Hematopoietic multipotent progenitor cell treated with erythropoietin and hydrocortisone succinate and interleukin-3 and kit ligand, for 17 days (in vitro differentiated cells): ENCODE measurements at places on chromosomes 4 and X.
A peak's percentile ranks its signal among the peaks of the same experiment; 100 is the strongest.

DNA sequence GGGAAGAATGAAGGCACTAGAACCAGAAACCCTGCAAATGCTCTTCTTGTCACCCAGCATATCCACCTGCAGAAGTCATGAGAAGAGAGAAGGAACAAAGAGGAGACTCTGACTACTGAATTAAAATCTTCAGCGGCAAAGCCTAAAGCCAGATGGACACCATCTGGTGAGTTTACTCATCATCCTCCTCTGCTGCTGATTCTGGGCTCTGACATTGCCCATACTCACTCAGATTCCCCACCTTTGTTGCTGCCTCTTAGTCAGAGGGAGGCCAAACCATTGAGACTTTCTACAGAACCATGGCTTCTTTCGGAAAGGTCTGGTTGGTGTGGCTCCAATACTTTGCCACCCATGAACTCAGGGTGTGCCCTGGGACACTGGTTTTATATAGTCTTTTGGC lies 181.7 kb downstream of the AR start:
- DNase-seq, result no peak

DNA sequence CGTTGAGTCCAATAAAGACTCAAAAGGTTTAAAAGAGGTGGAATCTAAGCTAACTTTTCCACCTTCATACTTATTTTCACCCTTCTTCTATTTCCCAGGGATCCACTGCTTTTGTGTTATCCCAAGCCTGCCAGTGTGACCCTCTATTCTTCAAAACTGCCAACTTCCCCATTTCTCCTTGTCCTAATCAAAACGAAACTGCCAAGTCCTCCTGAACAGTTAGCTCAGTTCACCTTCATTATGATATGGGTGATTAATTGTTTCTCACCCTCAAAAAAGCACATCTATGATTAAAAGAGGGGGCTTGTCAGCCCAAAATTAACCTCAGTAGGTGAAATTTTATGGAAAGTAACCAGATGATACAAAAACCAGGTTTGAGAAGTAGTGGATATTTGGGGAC lies 108.4 kb downstream of the GUCY2F start:
- no peak for DNase-seq

- peak; percentile 94 for DNase-seq
These were observed 575 bp downstream of the SLC25A6 start for GRCh38 chrX:1391370-1391706.

DNA sequence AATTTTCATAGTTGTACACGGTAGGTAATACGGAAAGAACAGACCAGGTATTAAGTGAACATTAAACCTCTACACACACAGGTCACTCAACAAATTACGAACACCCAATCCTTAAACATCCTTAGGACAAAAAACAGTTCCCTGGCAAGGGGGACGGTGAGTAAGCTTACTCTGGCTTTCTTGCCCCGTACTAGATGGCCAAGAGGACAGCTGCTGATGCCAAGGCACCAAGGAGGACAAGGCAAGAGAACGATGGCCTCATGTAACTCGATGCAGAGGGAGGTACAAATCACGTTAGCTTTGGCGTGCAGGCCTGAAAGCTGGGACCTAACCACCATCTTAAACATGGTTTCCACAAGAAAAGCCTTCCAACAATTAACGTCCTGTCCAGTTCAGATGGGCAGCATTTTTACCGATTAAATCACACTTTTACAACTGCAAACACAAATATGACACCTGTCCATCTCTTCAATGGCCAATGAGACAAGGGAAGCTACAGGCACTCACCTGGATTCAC lies 23.7 kb downstream of the FAT1 start:
- DNase-seq, result no peak

DNA sequence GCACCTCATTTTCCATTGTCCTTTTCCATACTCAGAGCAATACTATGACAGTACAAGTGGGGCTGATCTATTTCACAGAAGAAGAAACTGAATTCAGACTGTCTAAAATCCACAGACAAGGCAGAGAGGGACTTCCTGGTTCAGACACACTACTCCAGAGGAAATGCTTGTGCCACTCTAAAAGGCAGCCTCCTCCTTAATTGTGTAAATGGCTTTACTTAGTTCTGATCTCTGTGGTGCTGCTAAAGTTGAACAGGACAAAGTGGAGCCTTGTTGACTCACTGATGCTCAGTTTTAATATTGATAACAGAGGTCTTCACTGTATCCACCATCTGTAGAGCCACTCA lies 122.4 kb downstream of the KIT start:
- DNase-seq, result no peak

- no peak for DNase-seq
These were observed 52.2 kb downstream of the STIM2 start for GRCh38 chr4:26912810-26913209.

GRCh38 chr4:126916049-126916625 lies 716.6 kb upstream of the INTU start:
- DNase-seq, result no peak

GRCh38 chrX:150966742-150967141 lies 16.4 kb upstream of the HMGB3 start:
- DNase-seq, result no peak

GRCh38 chrX:87663421-87663820 lies 145.8 kb downstream of the KLHL4 start:
- no peak for DNase-seq

DNA sequence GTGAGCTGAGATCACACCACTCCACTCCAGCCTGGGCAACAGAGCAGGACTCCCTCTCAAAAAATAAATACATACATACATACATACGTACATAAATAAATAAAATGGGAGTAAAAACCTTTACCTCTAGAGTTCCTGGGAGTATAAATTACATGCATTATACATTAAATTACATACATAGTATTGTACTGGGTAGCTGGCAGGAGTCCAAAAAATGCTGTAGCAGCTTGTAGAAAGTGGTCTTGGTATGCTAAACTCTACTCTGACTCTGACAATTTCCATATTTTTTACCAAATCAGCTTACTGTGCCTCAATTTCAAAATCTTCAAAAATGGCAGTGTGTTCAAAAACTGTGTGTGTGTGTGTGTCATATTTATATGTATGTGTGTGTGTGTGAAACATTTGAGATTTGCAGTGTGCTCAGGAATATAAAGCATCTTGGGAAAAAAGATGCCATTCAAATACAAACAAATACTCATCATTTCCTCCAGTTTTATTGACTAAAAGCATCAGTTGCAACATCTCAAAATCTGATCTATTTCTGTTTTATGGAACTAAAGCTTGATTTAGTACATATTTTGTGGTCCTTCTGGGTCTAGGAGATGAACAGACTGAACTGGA lies 171.7 kb downstream of the SHROOM3 start:
- no peak for DNase-seq

- DNase-seq, result no peak
These were observed 13.0 kb upstream of the TMEM156 start for GRCh38 chr4:39044956-39045826.

GRCh38 chr4:117700111-117700892 lies 334.0 kb upstream of the NDST3 start:
- DNase-seq, result no peak

DNA sequence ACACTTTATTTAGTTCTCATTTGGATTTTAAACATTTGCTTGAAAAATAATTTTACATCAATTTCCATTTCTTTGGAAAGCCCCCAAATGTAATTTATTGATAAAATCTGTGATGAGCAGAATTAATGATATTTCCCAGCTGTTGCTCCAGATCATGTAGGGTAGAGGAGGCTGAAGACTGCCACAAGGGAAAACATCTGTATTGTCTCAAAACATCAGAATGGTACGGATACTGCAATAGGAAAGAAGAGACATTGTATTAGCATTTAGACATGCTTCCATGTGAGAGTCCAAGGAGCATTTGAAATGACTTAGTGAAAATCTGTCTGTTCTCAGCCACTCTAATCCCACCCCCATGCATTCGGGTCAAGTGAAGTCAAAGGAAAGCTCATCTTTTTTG lies 14.4 kb downstream of the ADH1A start:
- no peak for DNase-seq

DNA sequence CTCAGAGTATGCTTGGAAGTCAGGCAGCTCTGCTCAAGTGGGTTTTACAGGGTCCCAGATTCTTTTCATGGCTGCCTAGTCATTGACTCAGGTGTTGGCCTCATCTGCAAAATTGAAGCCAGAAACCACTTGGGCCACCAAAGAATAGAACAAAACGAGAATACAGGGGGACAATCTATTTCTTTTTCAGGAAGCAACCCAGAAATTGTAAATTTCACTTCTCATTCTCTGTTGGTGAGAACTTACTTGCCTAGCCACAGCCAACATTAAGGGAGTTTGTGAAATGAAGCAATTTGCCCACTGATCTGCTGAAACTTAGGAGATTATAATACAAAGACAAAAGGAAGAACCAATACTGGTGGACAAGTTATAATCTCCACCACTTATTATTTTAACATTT lies 8.6 kb upstream of the TKTL2 start:
- no peak for DNase-seq

DNA sequence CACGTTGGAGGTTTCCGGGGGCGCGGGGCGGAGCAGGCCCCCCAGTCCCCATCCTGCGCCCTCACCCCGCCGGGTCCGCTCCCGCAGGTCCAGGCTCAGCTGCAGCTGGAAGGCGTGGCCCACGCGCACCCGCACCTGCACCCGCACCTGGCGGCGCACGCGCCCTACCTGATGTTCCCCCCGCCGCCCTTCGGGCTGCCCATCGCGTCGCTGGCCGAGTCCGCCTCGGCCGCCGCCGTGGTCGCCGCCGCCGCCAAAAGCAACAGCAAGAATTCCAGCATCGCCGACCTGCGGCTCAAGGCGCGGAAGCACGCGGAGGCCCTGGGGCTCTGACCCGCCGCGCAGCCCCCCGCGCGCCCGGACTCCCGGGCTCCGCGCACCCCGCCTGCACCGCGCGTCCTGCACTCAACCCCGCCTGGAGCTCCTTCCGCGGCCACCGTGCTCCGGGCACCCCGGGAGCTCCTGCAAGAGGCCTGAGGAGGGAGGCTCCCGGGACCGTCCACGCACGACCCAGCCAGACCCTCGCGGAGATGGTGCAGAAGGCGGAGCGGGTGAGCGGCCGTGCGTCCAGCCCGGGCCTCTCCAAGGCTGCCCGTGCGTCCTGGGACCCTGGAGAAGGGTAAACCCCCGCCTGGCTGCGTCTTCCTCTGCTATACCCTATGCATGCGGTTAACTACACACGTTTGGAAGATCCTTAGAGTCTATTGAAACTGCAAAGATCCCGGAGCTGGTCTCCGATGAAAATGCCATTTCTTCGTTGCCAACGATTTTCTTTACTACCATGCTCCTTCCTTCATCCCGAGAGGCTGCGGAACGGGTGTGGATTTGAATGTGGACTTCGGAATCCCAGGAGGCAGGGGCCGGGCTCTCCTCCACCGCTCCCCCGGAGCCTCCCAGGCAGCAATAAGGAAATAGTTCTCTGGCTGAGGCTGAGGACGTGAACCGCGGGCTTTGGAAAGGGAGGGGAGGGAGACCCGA lies 14.0 kb downstream of the SHOX start:
- DNase-seq, result no peak

GRCh38 chr4:156966836-156967235 lies 4.8 kb downstream of the PDGFC start:
- no peak for DNase-seq

DNA sequence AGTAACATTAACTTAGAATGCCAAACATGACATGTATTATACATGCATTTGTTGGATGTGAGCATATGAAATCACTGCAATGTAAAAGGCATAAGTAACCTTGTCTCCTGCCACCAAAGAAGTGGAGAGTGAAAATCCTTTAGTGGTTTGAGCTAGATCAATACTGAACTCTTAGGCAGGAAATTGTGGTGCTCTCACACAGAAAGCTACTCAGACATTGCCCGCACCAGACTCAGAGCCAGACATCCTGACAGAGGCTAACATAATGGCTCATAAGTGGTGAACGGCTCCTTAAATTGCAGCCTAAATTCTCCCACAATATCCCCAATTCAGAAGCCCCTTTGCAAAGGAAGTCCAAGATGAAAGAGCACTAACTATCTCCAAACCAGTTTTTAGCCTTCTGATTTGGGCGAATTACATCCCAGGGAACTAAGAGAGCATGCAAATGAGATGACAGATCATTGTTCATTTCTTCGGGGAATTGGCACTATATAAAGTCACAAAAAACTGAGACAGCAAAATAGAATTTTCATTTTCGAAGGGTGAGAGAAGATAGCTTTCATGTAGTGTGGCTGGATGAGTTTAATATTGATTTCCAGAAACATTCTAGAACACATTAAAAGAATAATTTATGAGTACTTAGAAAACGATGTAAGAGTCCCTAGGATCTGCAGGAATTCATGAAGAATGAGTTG lies 233.6 kb upstream of the RPS6KA3 start:
- no peak for DNase-seq

DNA sequence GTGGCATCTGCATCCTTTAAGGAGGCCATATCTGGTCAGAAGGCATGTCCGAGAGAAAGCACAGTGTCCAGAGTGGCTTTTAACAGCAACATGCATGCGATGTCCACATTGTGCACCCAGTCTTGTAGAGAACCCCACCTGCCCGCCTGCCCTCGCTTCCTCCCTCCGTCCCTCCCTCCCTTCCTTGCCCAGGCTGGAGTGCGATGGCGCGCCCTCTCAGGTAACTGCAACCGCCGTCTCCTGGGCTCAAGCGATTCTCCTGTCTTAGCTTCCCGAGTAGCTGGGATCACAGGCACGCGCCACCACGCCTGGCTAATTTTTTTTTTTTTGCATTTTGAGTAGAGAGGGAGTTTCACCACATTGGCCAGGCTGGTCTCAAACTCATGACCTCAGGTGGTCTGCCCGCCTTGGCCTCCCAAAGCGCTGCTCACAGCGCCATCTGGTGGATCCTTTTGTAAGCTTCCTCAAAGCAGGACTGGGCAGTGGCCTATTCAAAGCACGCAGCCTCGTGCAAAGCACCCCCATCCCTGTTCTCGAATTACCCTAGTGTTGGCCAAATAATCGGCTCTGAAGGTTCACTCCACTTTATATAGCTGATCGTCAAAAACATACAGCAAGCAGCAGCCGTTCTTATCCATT lies 15.0 kb downstream of the BRCC3 start:
- peak; percentile 66 for DNase-seq

GRCh38 chr4:86036736-86037135 lies 323.1 kb downstream of the MAPK10 start:
- DNase-seq, result no peak

- no peak for DNase-seq
These were observed 695.0 kb upstream of the HS3ST1 start for GRCh38 chr4:12123707-12124106.

- no peak for DNase-seq
These were observed 35.8 kb downstream of the CHRDL1 start for GRCh38 chrX:110759785-110760184.

DNA sequence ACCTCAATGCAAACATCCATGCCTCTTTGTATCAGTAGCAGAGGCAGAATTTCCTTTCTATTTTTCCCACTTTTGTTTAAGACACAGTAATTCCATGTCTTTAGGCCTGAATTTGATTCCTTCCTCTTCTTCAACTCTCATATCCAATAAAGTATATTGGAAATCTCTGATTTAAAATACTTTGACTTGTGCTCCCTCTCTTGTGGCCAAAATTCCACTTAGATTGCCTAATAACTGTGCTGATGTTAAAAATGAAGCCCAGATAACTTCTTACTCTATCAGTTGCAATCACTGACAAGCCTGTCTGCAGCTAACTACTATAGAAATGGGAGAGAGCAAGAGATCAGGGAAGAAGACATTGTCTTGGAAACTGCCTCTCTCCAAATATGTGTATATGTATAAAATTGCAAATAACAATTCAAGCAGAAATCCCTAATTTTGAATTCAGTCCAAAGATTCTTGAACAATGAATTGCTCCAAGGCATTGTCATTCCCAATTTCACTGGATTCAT lies 163.5 kb upstream of the SPIN4 start:
- DNase-seq, result no peak

- DNase-seq, result no peak
These were observed 63.8 kb upstream of the GABRQ start for GRCh38 chrX:152573866-152574265.

- no peak for DNase-seq
These were observed 96.3 kb downstream of the BANK1 start for GRCh38 chr4:101886826-101887225.

GRCh38 chr4:112234952-112235609 lies 3.5 kb downstream of the AP1AR start:
- peak; percentile 77 for DNase-seq
